ENCODE measurements at places on chromosomes 3 and 15.

DNA sequence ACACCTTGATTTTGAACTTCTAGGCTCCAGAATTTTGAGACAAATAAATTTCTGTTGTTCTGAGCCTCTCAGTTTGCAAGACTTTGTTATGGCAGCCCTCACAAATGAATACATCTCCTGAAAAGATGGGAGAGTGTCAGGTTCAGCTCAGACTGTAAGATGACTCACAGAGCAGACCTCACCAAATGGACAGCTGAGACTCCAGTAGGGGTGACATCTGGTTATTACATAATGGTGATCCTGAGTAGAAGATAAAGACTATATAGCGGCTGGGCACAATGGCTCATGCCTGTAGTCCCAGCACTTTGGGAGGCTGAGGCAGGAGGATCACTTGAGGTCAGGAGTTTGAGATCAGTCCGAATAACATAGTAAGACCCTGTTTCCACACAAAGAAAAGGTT, 26.2 kb upstream of the MTMR14 start:
- no peak for DNase-seq

GRCh38 chr3:114873591-114873990, 273.5 kb downstream of the ZBTB20 start:
- no peak for DNase-seq

DNA sequence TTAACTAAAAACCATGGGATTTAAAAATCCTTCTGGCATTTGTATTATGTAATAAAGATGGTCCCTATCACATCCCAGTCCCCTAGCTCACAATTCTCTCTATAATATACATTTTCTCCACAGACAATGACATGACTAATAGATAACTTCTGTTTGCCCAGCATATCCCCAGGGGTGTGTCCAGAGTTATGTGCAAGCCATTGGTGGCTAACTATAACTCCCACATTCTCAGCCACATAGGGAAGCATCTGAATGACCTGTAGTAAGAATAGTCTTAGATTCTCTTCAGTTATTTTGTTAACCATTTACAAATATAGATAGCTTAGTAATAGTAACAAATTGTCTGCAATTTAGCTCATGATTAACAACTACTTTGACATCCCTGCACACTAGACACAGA, 52.2 kb upstream of the RBSN start:
- no peak for DNase-seq

GRCh38 chr3:146550743-146551510, 6.5 kb upstream of the PLSCR1 start:
- DNase-seq: no peak

DNA sequence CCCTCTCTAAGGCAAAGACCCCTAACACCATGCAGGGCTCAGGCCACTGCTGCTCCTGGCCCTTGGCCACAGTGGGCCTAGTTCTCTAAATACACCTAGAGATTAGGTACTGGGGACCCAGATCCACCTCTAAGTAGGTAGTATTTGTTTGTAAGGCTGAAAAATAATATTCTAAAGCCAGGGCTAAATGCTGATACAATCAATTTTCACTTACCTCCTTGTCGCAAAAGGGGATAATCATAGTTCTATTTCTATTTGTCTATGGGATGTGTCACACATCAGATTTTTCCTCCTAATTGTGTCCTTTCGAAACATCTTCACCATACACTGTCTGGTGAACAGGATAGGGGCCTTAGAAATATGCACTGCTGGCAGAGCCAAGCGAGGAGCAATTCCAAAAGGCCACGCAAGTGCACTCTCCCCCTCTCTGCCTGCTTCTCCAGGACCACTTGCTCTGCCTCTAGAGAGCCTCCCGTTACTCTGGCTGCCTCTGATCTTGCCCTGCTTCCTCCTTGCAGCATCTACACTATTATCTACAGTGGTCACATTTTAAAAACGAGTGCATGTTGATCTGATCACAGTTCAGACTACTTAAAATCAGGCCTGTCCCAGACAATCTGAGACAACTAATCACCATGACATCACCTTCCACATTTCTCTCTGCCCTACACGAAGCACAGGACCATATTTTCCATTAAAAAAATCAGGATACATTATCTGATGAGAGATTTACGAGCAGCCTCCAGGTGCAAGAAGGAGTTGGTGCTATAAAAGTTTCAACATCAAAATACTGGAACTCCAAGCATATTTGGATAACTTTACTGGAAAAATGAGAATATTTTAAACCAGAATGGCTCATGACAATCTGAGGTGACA, 115.4 kb downstream of the MYLK start:
- peak; percentile 4 for DNase-seq

DNA sequence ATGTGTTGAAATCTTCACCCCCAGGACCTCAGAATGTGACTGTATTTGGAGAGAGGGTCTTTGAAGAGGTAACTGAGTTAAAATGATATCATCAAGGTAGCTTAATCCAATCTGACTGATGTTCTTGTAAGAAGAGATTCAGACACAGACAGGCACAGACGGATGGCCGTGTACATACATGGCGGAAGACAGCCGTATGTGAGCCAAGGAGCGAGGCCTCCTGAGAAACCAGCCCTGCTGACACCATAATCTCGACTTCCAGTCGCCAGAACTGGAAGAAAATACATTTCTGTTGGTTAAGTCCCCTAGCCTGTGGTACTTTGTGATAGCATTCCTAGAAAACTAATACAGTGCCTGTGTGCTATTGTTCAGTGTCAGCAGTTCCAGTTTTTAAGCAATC, 73.6 kb downstream of the APBA2 start:
- DNase-seq: no peak

DNA sequence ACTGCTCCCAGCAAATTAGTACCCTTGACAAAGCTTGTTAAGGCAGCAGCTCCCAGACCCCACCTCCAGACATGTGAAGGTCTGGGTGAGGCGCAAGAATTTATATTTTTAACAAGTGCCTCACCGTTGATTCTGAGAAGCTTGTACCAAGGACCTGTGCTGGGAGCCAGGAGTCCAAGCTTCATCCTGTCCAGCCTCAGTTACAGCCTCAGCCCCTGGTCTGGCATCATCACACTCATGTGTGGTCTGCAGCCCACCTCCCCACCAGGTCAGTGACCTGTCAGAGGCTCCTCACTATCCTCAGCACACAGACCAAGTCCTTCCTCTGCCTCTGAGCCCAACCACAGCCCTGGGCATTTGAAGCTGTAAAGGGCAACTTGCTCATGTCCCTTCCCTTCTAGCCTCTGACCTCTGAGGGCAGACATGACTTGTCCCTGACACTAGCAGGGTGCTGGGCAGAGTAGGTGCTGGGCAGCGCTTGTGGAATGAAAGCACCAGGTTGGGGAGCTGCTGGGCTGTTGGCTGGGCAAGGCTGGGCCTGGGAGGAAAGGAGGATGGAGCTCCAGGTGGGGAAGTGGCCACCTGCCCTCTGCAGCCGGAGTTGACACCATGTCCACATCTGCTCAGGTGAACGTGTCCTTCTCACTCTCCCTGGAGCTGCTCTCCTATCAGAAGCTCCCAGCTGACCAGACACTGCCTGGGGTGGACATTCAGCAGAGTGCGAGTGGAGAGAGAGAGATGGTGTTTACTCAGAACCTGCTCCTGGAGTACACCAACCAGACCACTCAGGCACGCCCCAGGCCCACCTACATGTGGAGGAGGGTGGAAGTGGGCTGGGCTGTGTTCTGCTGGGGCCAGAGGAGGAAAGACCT, 16.9 kb downstream of the ACAA1 start:
- no peak for DNase-seq

GRCh38 chr3:104521606-104522336, 844.9 kb upstream of the ALCAM start:
- no peak for DNase-seq

- no peak for DNase-seq
Observed at GRCh38 chr3:30140356-30141075, 465.9 kb upstream of the TGFBR2 start.

DNA sequence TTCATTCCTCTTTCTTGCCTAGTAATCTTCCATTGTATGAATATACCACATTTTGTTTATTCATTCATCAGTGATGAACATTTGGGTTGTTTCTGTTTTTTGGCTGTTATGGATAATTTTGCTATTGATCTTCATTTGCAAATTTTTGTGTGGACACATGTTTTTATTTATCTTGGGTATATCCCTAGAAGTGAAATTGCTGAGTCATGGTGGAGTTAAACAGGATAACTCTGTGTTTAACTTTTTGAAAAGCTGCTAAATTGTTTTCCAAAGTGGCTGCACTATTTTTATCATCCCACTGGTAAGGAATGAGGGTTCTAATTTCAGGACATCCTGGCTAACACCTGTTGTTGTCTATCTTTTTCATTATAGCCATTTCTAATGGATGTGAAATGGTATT, 74.6 kb upstream of the ARL6 start:
- no peak for DNase-seq

GRCh38 chr3:60841355-60841754, 409.9 kb downstream of the FHIT start:
- DNase-seq: no peak

GRCh38 chr3:52243791-52244628, 1.5 kb upstream of the PPM1M start:
- peak; percentile 67 for DNase-seq

DNA sequence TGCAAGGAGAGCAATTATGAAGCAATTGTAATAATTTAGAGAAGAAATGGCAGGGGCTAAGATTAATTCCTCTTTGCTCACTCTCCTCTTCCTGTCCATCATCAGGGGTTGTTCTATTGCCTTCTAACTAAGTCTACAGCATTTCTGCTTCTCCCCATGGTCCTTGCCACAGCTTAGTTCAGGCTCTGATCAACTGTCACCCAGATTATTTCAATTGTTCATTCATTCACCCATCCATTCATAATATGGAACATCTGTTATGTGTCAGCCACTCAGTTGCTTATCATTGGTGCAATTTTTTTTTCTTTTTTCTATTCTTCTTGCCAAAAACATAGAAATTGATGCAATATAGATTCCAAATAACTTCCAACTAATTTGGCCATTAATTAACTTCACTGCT, 93.2 kb downstream of the CD47 start:
- no peak for DNase-seq

GRCh38 chr15:78408961-78409360, 29.1 kb upstream of the IREB2 start:
- DNase-seq: no peak

DNA sequence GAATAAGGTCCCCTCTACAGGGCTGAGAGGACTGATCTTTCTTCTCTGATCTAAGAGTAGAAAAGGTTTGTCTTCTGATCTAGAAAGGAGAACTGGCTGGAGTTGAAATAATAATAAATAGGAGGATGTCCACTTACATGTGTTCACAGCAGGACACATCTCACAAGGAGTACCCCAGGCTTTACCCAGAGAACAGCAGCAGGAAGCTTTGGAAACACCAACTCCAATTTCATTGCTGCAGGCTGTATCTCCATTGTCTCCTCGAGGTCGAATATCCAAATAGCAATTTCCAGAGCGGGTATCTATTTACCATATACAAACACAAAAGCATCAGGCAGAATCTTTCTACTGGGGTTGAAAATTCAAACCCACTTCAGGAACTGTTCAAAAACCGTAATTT, 136.6 kb downstream of the DUT start:
- DNase-seq: no peak

GRCh38 chr15:70241561-70242320, 144.0 kb upstream of the TLE3 start:
- no peak for DNase-seq

- peak; percentile 98 for DNase-seq
Observed at GRCh38 chr3:51686512-51687215, 15.6 kb downstream of the TEX264 start.

GRCh38 chr15:58182460-58183163, 44.4 kb downstream of the AQP9 start:
- peak; percentile 71 for DNase-seq

DNA sequence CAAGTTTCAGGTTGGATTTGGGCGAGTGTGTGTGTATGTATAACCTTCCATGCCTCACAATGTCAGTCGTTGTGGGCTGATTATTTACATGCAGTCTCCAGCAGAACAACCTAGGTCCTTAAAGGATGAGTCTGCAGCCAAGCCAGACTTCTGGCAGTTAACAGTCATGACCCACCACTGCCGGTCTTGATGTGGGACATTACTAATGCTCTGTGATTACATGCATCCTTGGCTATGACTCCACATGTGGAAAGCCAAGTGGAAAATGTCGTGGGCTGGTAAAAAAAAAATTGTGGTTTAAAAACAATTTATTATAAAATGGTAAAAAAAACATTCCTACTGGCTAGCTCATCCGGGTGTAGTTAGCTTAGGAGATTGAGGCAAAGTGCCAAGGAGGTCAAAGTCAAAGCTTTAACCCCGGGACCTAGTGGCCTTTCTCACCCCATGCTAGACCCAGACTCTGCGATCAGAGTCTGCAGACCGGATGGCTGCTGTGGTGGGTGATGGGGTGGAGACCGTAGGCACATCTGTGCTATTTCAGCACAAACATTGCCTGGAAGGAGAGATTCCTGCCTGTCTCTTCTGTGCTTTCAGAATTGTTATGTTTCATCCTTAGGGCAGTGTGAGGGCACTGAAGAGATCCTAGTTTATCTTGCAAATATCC, 6.8 kb downstream of the RARRES1 start:
- peak; percentile 49 for DNase-seq

DNA sequence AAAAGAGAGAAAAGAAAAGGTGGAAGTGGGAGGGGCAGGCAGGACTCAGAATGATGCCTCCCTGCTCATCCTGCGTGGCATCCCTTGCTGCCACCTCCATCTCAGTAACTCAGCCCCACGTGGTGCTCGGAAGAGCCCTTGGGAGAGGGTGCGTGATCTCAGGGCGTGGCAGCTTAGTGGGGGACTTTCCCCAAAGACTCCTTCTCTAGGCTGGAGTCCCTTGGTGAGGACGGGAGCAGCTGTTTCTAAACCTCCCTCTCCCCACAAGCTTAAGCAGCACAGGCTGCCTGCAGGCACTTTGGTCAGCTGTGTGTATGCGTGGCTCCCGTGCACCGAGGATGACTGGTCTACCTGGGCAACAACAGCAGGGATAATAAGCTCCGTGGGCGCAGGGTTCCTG, 7.4 kb upstream of the ANPEP start:
- DNase-seq: no peak

DNA sequence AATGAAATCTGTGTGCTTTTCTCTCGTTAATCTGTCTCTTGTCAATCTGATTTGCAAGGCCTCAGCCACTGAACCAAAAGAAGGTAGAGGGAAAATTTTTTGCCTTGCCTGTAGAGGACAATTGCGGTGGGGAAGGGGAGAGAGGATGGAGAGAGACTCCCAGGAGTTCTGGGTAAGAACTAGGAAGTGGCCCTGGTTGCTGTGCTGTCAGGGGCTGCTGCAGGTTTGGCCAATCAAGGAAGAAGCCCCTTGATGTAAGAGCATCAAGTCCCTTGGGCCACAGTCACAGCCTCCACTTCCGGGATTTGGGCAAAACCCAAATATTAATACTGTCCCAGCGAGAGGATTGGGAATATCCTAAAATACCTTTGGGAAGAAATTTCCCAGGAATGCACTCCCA, 43.3 kb downstream of the TRANK1 start:
- no peak for DNase-seq

Data from hematopoietic multipotent progenitor cell treated with erythropoietin and hydrocortisone succinate and interleukin-3 and kit ligand, for 4 days (in vitro differentiated cells).